Stimulated activated memory B cell treated with anti-CD40 and anti-IgM and Interleukin-4, amounts not matched to agents 10 μg/mL and 1 μg/mL and 100 μg/mL, for 72 hours (primary cell): ENCODE measurements at places on chromosomes 3 and 15.

DNA sequence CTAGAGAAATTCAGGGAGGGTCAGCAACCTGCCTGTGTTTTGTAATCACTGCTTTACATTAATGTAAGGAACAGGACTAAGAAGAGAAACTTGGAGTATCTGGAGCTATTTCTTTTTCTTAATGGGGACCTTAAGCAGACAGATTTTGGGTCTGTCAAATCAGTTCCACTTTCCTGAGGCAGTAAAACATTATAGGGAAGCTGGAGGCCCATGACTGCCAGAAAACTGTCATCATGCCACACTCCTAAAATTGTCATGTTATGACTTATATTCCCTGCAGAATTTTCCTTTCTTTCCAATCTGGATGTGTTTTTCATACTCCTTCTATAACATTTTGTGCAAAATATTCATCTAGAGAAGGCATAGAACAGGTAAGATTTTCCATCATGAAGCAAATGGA is 28.8 kb downstream of the DGKG start:
- no peak for ATAC-seq

DNA sequence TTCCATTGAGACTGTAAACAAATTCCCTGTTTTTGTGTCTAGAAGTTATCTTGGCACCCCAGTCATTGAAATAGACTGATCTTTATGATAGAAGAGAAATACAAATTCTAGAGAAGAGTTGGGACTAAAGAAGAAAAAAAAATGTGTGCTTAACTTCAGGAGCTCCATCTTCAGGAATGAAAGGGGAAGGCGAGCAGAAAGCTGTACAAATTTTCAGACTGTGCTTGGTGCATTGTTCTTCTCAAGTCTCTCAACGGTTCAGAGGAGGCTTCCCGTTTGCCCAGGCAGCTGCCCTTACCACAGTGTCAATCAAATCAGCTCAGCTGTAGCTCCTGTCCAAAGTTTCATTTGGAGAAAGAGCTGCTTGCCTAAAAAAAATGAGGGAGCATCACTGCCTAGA is 41.7 kb downstream of the OXSM start:
- ATAC-seq = no peak

GRCh38 chr3:112560307-112560706 is 1.5 kb downstream of the ATG3 start:
- ATAC-seq = no peak

DNA sequence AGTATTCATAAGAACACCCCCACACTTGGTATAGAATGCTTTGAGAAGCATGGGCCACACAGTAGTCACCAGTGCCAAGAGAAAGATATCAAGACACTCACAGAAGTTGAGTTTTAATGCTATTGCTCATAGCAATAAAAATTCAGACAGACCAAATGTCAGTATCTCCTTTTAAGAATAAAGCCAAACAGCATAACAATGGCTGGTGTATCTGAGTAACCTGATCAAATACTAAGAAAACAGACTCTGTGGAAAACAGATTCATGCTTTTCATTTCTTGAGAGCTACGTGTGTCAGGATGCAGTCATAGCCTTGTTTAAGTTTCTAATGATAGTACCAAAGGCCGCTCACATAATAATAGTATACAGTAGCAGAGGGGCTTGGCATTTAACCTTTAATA is 778.5 kb downstream of the MECOM start:
- ATAC-seq = no peak

DNA sequence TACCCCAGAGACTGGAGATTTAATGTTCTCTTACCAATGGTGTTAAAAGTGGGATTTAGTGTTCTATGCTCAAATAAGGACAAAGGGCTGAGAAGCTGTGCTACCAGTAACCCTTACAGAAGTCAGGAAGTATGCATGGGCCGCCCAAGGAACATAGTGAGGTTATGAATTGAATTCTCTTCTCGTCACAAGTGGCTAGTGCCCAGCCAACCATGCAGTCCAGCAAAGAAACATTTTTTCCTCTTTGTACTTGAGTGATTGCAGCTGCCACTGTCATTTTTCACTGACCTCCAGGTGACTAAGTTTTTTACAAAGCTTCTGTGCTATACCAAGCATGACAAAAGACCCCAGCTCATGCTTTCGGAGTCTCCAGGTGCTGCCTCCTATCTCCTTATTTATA is 110.6 kb upstream of the DCBLD2 start:
- no peak for ATAC-seq

DNA sequence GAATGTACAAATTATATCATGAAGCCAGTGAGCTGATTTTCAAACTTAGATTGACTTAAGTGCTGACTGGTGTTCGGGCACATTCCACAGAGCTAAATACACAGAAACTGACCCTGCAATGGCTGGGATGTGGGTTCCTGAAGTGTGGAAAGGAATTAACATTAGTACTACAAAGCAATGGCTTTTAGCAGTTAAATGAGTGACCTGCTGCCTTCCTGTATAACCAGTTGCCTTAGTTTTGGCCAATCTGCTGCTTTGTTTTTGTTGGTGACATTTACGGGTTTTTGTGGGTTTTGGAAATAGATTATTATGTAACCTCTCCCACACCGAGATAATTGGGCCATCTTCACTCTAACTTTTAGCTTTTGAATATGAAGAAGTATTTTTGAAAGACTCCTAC is 2.4 kb upstream of the SKIC8 start:
- no peak for ATAC-seq

DNA sequence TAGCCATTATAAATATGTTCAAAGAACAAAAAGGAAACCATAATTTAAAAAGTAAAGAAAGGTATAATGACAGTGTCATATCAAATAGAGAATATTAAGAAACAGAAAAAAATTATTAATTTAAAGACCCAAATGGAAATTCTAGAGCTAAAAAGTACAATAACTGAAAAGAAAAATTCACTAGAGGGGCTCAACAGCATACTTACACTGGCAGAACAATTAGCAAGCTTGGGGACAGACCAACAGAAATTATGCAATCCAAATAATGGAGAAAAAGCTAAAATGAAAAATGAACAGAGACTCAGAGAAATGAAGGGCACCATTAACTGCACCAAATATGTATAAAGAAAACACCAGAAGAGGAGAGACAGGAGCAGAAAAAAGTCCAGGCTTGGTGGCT is 13.7 kb downstream of the SPCS1 start:
- ATAC-seq = no peak

DNA sequence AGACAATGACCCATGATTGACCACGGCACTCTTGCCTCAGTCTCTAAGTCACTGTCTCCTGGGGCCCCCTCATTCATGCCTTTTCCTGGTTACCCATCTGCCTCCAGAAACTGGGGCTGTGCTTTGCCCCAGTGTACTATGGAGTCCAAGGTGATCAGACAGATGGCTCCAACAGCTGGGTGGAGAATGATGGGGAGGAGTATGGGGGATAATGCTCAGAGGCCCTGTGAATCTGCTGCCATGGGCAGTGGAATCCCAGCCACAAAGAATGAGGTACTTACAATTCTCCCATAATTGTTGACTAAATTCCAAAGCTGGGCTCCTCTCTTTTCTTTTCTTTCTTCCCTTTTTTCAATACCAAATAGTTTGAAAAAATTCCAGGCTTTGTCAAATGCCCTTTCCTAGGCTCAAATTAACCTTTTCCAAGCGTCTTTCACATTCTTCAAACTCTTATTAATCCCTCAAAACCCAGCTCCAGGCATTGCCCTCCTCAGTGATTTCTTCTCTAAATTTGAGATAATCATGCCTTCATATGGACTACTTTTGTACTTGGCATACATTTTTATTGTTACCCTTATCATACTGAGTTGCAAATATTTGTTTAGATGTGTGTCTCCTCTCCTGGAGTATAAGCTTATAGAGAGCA is 148.5 kb upstream of the ICE2 start:
- no peak for ATAC-seq

DNA sequence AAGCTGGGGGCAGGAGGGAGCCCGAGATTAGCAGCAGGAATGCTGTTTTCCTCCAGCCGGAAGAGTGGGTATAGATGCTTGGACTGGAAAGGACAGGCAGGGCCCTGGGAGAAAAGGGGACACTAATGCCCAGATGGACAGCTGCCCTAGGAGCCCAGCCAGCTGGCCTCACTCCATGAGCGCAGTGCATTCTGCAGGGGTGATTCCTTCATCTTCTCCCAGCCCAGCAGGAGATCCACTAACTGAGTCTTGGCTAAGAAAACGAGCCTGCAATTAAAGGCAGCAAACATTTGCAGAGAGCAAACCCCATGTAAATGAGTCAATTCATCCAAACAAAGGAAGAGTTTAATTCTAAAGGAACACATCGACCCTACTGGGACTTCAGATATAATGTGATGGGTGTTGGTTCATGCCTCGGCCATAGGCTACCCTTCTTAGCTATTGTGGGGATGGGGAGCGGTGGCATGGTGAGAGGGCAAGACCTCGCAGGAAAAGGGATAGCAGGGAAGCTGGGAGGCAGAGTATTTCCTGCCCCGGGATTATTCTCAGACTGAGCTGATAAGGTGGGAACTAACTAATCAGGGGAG is 13.3 kb upstream of the MINAR1 start:
- no peak for ATAC-seq
